ENCODE measurements at places on chromosomes 6 and 20. TPM values are rescaled to one million over a fixed set of nuclear protein-coding genes. Genes with fewer than 3 reads are reported as not detected.

TFAP2C gene
- total RNA-seq = not detected

NFATC2 gene
- total RNA-seq = 41.1 TPM

GRCh38 chr6:31574106-31575061, 981 bp upstream of the TNF start:
- peak; percentile 8 for ATAC-seq

ACTL10 gene
- total RNA-seq = 2.6 TPM

- no peak for ATAC-seq
Measured at GRCh38 chr6:97110626-97111025, 172.4 kb downstream of the MMS22L start.

DNA sequence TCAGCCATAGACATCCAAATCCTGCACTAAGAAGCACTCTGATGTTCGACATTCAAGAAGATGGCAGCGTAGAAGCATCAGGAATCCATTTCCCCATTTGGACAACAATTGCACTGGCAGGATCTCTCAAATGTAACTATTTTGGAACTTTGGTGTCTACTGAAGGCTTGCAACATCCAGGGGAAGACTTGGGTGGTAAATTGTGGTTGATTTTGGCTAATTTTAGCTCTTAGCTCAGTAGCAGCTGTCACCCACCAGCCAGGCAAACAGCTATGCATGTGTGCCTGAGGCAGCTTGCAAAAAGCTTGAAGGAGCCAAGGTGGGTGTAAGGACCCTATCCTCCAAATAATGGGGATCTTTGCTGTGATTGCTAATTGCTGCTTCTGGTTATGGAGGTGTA, 35.1 kb upstream of the PPP1R3G start:
- no peak for ATAC-seq

GRCh38 chr20:41991412-41991811, 373.2 kb upstream of the CHD6 start:
- no peak for ATAC-seq

- ATAC-seq = no peak
Measured at GRCh38 chr6:89010825-89011224, 47.4 kb upstream of the RNGTT start.

GRCh38 chr20:4763723-4764510, 42.2 kb downstream of the PRND start:
- no peak for ATAC-seq

DNA sequence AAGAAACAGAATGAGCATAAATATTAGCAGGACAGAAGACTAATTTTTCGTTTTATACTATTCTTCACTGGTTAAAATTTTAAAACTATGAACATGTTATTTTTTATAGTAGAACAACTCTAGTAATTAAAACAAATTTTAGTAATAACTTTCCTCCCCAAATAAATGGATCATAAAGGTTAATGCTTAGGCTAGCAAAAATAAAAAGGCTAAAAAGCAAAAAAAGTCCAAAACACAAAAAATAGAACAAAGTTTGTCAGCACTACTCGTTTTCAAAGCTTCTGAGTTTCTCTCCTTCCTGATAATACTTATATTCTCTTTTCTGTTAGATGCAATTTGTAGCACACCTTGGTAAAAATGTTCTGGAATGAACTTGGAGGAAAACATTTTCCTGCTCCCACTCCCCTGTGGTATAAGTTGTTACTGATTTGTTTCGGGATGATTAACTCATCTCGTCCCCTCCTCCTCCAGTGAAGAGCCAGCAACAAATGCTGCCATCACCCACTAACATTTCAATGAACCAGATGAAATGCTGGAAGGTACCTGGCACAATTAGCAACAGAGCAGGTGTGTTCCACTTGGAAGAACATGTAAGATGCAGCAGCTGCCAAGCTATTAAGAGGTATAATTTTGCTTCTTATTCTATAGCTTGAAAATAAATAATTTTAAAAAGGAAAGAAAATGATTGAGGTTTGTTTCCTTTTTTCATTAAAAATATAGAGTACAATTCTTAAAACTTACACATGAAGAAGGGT, 130.5 kb downstream of the MYB start:
- no peak for ATAC-seq

DNA sequence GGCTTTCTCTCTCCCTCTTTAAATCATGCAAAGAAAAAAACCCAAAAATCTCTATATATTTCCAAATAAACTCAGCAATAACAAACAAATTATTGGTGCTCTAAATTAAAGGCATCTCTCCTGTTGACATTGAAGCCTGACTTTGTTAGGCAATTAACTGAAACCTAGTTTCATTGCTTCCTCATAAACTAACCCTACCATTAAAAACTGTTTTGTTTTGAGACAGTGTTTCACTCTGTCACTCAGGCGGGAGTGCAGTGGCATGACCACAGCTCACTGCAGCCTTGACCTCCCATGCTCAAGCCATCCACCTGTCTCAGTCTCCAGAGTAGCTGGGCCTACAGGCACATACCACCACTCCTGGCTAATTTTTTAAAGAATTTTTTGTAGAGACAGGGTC, 34.9 kb downstream of the PIGU start:
- no peak for ATAC-seq

GSTA2 gene
- not detected for total RNA-seq

DNA sequence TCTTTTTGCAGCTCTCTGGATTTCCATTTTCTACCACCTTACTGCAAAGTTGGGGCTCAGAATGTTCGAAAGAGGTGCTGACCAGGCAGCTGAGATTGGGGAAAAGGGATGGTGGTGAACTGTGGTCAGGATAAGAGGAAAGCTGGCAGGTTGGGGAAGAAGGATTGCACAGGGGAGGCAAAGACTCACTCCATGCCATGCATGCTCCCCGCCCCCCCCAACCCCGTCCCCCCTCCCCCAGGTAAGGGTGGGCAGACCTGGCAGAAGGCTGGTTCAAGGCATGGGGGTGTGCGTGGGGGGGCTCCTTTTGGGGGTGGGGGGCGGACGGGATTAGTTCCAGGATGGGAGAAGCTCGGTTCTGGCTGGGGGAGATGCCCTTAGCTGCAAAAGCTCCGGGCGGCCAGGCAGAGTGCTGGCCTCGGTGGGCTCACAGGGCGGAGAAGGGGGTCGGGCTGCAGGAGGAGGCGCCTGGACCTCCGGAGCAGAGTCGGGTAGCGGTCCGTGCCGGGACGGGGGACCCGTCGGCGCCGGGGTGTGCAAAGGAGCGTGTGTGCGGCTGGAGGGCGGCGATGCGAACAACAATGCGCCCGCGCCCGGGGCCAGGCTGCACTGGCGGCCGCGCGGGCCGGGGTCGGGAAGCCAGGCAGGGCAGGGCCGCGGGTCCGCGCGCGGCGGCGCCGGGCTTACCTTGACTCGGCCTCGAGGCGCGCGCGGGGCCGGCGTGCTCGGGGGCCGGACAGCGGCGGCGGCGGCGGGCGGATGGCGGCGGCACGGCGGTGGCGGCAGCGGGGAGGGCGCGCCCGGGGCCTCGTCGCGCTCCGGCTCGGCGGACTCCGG, 880 bp downstream of the ADNP start:
- ATAC-seq = peak; percentile 5

BTBD3 gene
- total RNA-seq = 1.2 TPM

GRCh38 chr6:13425270-13425873, 62.0 kb downstream of the GFOD1 start:
- ATAC-seq = no peak

DNA sequence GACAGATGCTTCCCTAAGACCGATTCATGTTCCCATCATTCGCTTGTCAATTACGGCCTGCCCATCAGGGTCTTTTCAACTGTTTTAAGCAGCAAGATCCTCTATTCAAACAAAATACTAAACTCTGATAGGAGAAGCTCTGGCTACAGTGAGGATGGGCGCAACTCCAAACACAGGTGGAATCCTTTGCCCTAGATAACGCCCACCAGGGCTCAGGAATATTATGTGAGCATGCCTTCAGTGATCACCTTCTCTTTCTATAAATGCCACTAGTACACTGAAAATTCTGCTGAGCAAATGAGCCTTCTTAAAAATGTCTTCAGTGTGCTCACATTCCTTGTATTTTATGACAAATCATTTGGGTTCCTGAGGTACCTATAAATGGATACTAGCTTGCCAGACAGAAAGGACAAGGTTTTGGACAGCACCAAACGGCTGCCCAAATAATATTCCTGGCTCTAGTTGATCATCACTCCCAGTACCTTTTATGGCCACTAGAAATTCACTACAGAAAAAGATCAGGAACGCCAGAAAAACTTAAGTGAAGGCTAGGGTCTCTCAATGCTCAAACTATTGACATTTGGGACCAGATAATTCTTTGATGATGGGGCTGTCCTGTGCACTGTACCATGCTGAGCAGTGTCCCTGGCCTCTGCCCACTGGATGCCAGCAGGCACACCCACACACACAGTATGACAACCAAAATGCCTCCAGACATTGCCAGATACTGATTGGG, 13.1 kb downstream of the ZNF217 start:
- ATAC-seq = no peak

DNA sequence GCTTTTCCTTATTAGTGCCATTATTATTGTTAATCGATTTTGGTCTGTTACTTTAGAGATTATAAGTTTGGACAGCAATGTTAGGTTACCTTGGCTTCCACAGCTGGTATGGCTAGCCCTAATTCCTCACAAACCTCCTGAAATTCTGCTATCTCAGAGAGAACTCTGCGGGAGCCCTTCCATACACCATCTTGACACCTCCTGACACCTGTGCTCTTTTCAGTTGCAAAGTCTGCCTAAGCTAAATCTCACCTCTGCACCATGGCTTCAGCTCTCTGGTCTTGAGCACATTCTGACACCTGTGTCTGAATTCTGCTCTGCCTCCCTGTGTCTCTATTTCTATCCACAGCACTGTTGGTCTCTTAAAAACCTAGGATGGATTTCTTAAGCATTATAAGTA, 106.5 kb downstream of the DCDC2 start:
- no peak for ATAC-seq

DNA sequence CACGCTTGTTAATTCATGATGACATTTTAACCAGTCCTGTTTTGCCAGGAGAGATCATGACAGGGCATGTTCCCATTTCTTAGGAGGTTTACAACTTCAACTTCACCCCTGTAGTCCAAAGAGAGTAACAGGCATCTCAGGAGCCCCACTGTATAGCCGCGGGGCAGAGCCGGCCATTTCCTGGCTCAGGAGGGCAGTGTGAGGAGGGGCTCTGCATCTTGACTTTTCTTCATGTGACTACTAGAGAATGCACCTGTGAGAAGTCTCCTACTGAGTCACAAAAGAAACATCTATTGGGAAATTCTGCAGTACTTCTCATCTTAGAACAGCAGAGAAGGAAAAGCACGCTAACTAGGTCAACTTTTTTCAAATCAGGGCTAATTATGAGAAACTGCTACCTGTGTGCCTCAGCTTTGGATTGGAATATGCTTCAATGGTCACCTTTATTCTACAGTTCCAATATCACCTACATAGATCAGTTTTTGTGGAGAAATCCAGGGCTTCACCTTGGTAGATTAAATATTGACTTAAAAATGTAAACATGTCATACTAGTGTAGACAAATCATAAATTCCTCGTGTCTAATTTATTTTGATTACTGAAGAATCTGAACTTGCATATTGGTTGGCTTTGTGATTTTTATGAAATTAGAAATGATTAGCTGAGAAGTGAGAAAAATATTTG, 28.6 kb upstream of the SIM1 start:
- ATAC-seq = no peak

DNA sequence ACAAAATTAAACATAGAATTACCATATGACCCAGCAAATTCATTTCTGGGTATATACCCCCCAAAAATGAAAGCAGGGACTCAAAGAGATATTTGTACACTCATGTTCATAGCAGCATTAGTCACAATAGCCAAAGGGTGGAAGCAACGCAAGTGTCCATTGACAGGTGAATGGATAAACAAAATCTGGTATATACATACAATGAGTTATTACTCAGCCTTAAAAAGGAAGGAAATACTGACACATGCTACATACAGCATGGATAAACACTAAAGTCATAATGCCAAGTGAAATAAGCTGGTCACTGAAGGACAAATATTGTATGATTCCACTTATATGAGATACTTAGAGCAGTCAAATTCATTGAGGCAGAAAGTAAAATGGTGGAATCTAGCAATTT, 5.3 kb upstream of the STX11 start:
- ATAC-seq = peak; percentile 15

GRCh38 chr6:137264311-137265075, 45.3 kb upstream of the IFNGR1 start:
- no peak for ATAC-seq

GRCh38 chr20:20034486-20034885, 17.3 kb downstream of the NAA20 start:
- ATAC-seq = no peak

DNA sequence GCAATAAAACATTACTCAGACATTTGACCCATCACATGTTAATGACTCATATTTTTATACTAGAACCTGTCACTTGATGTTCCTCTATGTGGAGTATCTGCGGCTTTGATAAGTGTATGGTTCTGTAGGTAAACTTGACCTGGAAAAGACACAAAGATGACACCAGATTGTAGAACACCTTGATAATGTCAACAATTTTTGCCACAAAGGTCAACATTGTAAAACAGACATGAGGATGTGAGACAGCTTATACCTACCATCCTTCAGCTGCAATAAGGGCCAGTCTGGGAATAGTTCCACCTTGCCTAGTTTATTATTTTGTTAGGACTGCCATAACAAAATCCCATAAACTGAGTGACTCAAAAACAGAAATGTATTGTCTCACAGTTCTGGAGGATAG, 202.4 kb downstream of the LMBRD1 start:
- ATAC-seq = no peak

DNA sequence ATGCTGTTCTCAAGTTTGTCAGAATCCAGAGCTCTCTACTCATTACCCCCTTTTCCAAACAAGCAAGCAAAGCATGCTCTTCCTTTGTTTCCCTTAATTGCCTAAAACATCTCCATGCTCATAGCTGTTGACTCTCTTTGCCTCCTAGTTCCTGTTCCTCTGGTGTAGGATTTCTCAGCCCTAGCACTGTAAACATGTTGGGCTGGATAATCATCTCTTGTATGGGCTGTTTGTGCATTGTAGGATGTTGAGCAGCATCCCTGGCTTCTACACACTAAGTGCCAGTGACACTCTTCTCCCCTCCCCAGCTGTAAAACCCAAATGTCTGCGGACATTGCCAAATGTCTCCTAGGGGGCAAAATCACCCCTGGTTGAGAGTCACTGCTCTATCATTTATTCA, 14.0 kb downstream of the PPARD start:
- no peak for ATAC-seq

DNA sequence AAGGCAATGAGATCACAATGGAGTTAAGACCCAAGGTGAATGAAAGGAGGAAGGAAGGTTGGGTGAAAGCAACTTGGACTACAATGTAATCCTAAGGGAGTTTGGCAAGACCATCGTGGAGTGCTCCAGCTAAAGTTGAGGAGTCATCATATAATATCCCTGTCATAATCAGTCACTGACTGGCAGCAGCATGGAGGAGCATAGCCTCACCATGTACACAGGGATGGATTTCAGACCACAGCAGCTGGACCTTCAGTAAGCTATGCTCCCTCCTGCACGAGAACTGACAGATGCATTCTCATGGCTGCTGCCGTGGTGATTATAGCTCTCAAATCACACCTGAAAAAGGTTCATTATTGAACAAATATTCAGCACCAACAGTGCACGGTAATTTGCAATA, 43.0 kb downstream of the GOPC start:
- no peak for ATAC-seq

GRCh38 chr6:95596021-95596420, 18.7 kb downstream of the MANEA start:
- no peak for ATAC-seq

All from activated T-helper 17 cell treated with anti-CD3 and anti-CD28 coated beads, Interleukin-2, amount 50 U/mL, for 72 hours (primary cell).